Hippocampal formation (tissue), 2 donors: ENCODE measurements at places on chromosomes 11 and 22.
A peak's percentile ranks its signal among the peaks of the same experiment; 100 is the strongest.

- peak; percentile 65 for DNase-seq
These were observed 2.9 kb upstream of the GGT5 start for GRCh38 chr22:24247564-24248344.

GRCh38 chr11:84922212-84922805 is 704.8 kb downstream of the DLG2 start:
- no peak for DNase-seq

DNA sequence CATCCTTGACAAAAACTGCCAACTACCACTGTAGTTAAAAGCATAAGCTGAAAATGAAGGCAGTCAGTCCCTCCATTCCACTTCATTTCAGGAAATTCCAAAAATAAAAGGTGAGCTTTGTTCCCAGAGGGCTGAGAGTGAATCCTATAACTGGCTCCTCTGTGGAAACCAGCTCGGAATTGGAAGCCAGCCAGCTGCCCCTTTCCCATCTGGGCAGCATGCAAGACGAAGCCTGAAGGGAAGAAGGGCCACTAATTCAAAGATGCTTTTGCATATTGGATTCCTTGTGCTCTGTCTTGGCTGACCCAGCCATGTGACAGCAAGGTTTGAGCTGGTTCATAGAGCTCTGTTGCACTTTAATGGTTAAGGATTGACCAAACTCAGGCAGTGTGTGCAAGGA is 83.4 kb downstream of the ALX4 start:
- no peak for DNase-seq

DNA sequence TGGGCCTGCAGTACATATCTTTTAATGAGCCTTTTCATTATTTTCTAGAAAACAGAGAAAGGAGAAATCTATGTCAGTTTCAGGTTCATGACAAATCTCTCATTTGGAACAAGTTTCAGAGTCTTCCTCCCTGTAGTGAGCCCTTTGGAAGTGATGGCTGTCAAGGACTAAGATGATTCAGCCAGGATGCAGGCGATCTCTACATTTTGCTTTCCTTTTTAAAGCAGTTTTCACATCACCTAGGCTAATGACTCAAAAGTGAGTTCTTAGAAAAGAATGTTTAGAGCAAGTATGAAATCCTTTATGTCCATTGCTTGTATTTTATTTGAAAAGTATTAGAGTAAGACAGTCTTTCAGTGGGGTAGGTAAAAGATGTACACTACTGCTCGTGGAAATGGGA is 130.1 kb downstream of the TRPC6 start:
- DNase-seq, result no peak

DNA sequence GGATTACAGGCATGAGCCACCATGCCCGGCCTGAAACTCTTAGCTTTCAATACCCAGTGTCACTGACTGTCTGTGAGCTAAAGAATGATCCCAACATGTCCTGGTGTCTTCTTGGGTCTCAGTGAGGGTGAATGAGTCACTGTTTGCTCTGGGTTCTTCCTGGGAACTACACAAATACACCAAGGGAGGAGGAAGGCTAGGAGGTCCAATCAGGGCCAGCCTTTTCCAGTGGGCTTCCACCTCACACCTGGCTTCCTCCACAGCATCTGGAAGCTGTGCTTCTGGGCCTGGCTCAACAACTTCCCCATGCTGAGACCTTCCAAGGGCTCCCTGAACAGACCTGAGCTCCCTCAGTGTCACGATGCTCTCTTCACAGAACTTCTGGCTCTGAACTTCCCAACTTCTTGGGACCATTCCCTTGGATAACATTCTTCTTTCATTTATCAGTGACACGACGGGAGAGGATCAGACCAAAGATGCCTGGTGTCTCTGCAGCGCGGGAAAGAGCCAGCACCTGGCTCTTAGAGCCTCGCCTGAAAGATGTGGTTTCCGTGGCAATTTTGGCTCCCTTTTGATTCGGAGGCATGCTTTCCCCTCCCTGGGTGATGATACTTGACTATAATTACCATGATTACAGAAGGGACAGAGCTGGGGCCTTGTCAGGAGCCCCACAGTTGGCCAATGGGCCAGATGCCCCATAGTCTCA is 22.3 kb upstream of the CHRM4 start:
- no peak for DNase-seq

GRCh38 chr11:1792461-1792860 is 28.7 kb upstream of the CTSD start:
- no peak for DNase-seq
